ENCODE measurements at places on chromosomes 6 and 20. TPM values are rescaled to one million over a fixed set of nuclear protein-coding genes. Genes with fewer than 3 reads are reported as not detected.

Gene B3GALT4
- total RNA-seq: 9.5 TPM

Gene SLC22A1
- total RNA-seq: 1.8 TPM

Gene KCNG1
- 0.24 TPM for total RNA-seq

Gene MUCL3
- not detected for total RNA-seq

Gene PXDC1
- total RNA-seq: 99.5 TPM

Gene DDAH2
- total RNA-seq: 97.4 TPM

Gene CYP24A1
- total RNA-seq: not detected

Gene SSTR4
- total RNA-seq: not detected

Gene SOX18
- 40.8 TPM for total RNA-seq

Gene ZNF512B
- total RNA-seq: 9.4 TPM

Gene EBF4
- 17.4 TPM for total RNA-seq

Gene TRAPPC3L
- 0.33 TPM for total RNA-seq

Gene YTHDF1
- total RNA-seq: 25.2 TPM

Gene SPINT4
- not detected for total RNA-seq

Gene FKBP1C
- not detected for total RNA-seq

Gene FAM83C
- not detected for total RNA-seq

Gene CST4
- not detected for total RNA-seq

Gene RNASET2
- total RNA-seq: 45.4 TPM

Measured in posterior vena cava (tissue), 2 donors.